Aorta (tissue), 5 donors: ENCODE measurements at places on chromosomes 11 and 22. TPM values are rescaled to one million over a fixed set of nuclear protein-coding genes. Genes with fewer than 3 reads are reported as not detected.

GRCh38 chr11:128757886-128758612 is 64.2 kb downstream of the FLI1 start:
- no peak for DNase-seq
- no peaks in the 10 kb centered on the region for H3K27me3 ChIP-seq
- H3K4me3 ChIP-seq = no peak overlapping the region
- no peak overlapping the region for H3K27ac ChIP-seq
- H3K4me1 ChIP-seq = no peaks in the 10 kb centered on the region

The KRTAP5-1 gene
- not detected for total RNA-seq

DNA sequence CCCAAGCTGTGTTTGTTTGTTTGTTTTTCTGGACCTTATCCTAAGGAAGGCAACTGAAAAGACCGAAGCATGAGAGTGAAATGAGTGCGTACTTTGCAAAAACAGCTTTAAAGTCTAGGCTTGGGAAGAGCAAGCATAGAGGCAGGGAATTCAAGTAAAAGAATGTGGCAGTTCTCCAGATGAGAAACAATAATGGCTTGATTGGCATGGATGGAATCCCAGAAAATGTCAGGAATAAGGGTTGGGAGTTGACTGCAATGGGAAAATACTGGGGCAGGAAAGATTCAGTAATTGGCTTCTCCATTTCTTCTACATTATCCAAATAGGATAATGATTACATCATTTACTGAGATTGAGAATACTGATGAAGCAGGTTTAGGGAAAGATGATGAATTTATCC is 17.5 kb downstream of the SAAL1 start:
- no peak overlapping the region for H3K27ac ChIP-seq
- no peaks in the 10 kb centered on the region for H3K27me3 ChIP-seq
- no peak for DNase-seq
- H3K4me3 ChIP-seq = no peak overlapping the region
- H3K4me1 ChIP-seq = peaks cover 2% of the 10 kb centered on the region

GRCh38 chr22:44019846-44020245 is 4.3 kb upstream of the PARVB start:
- H3K36me3 ChIP-seq = no peaks in the 10 kb centered on the region
- H3K27me3 ChIP-seq = no peaks in the 10 kb centered on the region
- no peak for DNase-seq
- H3K27ac ChIP-seq = no peak overlapping the region

DNA sequence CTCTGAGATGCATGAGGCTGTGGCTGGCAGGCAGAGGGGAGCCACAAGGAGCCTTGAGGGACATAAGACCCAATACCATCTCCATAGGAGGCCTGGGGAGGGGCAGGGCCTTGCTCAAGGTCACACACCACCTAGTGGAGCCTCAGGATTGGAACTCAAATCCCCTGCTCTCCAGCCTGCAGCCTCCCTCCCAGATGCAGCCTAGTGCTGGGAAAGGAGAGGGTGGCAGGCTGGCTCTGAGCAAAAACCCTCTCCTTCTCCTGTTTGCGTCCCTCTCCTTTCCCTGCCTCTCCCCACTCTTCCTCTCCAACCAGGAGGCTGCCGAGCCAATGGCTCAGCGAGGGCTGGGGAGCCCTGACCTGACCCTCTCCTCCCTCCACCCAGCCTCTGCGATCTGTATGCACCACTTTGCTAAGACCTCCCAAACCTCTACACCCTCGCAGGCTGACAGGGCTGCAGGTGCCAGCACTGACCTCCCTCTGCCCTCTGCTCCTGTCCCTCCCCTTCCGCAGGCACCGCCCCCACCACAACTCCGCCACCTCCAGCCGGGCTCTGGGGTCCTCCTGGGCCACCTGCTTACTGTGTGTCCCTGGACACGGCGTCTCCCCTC is 14.7 kb downstream of the IGLL1 start:
- no peak overlapping the region for H3K27ac ChIP-seq
- H3K4me3 ChIP-seq = no peak overlapping the region
- peak; percentile 24 for DNase-seq
- H3K27me3 ChIP-seq = no peaks in the 10 kb centered on the region
- H3K36me3 ChIP-seq = no peaks in the 10 kb centered on the region

DNA sequence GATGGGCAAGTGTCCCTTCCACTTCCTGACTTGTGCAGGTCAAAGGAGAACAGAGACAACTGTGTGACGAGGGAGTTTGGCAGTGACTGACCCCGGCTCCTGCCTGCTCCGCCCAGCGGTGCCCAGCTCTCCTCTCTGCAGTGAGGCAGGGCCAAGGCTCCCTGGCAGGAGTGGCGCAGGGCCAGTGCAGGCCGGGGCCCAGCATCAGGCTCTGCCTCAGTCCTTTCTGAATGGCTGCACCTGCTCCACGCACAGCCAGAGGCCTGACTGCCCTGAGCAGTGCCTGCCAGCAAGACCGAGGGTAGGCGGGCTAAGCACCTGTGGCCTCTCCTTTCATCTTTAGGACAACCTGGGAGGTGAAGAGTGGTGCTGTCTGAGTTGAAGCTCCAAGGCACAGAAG is 54.2 kb downstream of the WT1 start:
- no peaks in the 10 kb centered on the region for H3K27me3 ChIP-seq
- H3K27ac ChIP-seq = no peak overlapping the region
- no peaks in the 10 kb centered on the region for H3K36me3 ChIP-seq
- no peaks in the 10 kb centered on the region for H3K4me1 ChIP-seq

DNA sequence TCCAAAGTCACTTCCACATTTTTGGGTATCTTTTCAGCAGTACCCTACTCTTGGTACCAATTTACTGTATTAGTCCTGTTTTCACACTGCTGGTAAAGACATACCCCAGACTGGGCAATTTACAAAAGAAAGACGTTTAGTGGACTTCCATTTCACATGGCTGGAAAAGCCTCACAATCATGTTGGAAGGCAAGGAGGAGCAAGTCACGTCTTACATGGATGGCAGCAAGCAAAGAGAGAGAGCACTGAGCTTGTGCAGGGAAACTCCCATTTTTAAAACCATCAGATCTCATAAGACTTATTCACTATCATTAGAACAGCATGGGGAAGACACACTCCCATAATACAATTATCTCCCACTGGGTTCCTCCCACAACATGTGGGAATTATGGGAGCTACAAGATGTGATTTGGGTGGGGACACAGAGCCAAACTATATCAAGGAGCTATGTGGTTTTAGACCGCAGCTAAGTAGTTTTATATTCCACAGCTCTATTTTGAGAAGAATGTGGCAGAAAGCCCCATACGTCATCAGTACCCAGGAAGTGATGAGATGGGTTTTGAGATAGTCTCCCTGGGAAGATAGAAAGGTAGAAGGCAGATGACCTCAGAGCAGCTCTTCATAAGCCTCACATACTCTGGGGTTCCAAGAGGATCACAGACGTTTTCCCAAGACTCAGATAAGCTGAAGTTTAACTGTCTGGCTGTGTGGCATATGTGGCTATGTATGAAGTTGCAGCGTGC is 96.3 kb downstream of the APIP start:
- no peak overlapping the region for H3K27ac ChIP-seq
- DNase-seq = no peak
- no peaks in the 10 kb centered on the region for H3K4me1 ChIP-seq
- no peaks in the 10 kb centered on the region for H3K36me3 ChIP-seq

DNA sequence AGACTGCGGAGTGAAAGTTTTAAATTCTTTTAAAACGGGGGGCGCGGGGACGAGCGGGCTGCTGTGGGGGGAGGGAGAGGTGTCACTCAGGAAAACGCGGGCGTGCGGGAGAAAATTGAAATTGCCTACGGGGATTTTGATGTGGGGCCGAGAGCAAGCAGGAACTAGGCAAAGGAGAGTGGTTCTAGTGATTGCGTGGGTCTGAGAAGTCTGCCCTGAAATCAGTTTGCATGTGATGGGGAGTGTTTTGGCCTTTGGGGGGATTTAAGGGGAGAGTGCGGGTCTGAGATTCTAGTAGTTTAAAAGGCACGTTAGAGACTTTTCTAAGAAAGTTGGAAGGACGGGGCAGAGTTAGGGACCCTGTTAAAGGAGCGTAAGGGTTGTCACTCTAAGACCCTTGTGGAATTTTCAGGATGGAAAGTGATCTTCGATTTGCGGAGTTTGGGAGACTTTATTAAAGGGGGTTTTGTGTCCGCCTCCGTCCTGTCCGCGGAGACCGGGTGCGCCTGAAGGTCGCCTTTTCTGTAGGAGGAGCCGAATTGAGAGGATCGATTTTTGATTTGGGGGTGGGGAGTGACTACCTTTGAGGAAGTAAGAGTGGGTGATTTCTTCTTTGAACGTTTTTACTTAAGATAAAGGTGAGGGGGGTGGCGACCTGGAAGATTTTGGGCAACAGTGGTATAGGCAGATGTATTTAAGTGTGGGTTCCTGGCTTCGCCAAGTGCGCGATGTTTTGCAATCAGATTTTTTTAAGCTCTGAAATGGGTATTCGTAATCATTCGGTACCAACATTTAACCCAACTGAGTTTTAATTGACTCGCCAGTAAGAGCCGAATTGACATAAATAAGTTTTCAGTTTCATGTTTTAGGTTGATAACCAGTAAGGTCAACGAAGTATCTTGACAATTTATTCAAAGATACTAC is 1.1 kb downstream of the EED start:
- H3K27ac ChIP-seq = peak overlapping the region; percentile 22
- H3K4me1 ChIP-seq = peaks cover 3% of the 10 kb centered on the region

DNA sequence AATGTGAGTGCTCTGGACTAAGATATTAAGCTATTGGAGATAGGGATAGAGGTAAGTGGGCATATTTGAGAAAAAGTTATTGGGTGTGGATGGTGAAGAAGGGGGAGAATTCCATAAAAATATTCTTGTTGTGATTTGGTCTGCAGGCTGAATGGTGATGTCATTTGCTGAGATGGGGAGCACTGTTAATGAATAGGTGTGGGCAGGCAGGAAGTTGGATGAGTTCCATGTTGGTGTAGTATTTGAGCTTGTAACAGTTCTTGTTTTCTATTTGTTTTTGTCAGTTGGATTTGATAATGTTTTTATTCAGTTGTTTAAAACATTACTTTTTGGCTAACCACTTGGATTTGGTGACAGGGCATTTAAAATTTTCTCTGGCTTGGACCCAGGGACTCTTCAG is 168.8 kb downstream of the C11orf87 start:
- no peak for DNase-seq
- no peak overlapping the region for H3K4me3 ChIP-seq
- H3K27ac ChIP-seq = no peak overlapping the region
- H3K4me1 ChIP-seq = no peaks in the 10 kb centered on the region
- no peaks in the 10 kb centered on the region for H3K36me3 ChIP-seq

GRCh38 chr11:9853929-9854552 is 190.2 kb downstream of the SWAP70 start:
- H3K4me3 ChIP-seq = no peak overlapping the region
- no peak for DNase-seq
- no peaks in the 10 kb centered on the region for H3K4me1 ChIP-seq
- H3K27ac ChIP-seq = no peak overlapping the region
